Stimulated activated CD4-positive, alpha-beta T cell treated with anti-CD3 and anti-CD28 coated beads, Interleukin-4, amount 100 ng/mL, for 1 hour (primary cell): ENCODE measurements at places on chromosomes 5 and 9.

DNA sequence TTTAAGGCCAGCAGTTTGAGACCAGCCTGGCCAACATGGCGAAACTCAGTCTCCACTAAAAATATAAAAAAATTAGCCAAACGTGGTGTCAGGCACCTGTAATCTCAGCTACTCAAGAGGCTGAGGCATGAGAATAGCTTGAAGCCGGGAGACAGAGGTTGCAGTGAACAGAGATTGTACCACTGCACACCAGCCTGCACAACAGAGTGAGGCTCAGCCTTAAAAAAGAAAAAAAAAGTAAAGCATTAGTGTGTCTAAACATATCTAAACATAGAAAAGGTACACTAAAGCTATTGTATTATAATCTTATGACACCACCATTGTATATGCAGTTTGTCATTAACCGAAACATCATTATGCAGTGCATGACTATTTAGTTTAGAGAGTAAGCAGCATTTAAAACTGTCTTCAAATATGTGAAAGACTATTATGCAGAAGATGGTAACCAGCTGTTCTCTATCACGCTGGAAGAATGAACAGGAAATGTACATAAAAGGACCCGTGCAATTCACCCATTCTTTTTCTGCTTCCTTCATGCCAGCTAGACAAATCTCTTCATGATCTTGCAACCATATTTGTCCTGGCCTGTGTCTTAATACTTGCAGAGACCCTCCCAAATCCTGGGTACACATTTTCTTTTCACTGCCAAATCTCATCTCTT lies 58.6 kb downstream of the ITGA1 start:
- DNase-seq = no peak

- no peak for DNase-seq
Measured at GRCh38 chr5:126056851-126057622, 366.2 kb upstream of the GRAMD2B start.

GRCh38 chr9:117546894-117547678 lies 132.2 kb upstream of the ASTN2 start:
- DNase-seq = no peak

DNA sequence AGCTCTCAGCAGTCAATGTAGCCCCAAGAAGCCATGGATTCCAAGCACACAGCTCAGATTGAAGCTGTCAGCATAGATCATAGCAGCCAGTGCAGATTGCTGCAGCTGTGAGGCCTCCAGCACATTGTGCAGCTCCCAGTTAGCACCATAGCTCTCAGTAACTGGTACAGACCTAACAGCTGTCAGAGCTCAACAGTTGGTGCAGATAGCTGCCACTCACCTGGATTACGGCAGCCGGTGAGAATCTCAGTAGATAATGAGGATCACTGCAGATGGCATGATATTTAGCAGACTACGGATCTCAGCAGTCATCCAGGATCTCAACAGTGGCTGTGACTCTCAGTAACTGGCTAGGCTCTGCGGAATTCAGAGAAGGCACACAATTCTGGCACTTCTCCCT lies 500.4 kb downstream of the TUSC1 start:
- DNase-seq = no peak

- DNase-seq = no peak
Measured at GRCh38 chr9:109705515-109705914, 74.5 kb upstream of the PALM2AKAP2 start.

- DNase-seq = no peak
Measured at GRCh38 chr5:9838916-9839315, 208.8 kb upstream of the TAS2R1 start.
